ENCODE measurements at places on chromosomes 6 and 20.

DNA sequence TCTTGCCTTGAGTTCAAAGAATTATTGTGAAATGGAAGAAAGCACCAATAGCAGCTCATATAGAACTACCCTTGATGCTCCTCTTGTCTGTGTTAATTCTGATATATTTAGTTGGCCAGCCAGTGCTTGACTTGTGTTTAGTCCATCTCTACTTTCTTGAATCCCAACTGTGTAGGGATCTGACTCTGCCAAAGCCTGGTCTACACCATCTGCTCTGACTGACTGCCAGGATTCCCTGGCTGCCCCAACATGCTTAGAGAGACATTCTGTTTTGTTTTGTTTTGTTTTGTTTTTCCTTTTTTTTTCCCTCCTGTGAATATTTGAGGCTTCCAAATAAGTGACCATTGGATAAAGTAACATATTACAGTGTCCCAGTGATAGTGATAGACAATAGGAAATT lies 953.7 kb upstream of the MANEA start:
- no peak for DNase-seq

DNA sequence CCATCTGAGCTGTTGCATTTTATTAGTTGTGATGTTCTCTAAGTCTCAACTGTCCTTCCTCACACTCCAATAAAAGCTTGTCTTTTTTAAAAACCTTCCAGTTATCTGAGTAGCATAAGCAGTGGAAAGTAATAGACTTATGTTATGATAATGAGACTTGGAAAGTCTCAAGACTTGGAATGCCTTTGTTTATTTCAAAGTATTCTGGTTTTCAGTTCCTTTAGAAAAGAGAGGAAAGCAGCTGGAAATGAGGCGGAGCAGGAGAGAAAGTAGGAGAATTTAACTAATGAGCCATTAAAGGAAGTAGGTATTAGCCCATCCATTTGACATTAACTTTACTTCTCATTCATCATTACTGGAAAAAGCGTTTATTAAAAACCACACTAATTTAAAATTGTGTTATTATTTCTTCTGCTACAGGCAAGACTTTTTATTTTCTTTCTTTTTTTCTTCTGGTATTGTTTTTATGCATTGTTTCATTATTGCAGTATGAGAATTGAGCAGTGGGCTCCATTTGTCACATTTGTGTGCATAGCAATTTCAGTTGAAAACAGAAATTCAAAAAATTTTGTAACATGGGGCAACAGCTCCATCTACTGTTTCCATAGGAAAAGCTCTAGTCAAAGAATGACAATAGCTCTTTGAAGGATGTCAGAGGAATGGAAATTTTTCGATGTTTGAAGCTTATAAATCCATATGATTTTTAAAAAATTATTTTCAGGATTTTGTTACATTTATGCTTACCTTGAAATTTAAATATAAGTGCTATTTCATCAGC lies 194.8 kb downstream of the COL9A1 start:
- DNase-seq: peak; percentile 27

DNA sequence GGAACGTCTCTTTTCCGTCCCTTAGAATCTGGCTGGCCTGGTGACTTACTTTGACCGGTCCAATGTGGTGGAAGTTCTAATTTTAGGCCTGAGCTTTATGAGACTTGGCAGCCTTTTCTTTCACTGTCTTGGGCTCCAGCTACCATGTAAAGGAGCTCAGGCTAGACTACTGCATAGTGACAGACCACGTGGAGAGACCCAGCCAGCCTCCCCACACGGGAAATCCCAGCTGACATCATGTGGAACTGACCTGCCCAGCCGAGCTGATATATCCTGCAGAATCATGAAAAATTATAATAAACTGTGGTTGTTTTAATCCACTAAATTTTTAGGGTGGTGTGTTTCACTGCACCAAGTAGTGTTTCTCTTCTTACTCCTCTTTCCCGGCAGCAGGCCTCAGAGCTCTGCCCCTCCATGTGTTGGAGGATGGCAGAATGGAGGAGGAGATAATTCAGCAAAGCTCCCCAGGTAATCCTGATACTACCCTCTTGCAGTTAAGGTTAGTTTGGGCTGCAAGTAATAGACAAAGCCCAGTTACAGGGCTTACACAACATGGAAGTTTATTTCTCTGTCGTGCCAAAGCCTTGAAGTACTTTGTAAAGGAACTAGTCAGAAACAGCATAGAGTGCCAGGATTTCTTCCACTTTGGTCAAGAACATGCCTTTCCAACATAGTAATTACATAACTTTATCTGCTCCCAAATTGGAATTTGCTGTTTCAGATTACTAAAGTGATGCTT lies 87.5 kb downstream of the SH3BGRL2 start:
- no peak for DNase-seq

DNA sequence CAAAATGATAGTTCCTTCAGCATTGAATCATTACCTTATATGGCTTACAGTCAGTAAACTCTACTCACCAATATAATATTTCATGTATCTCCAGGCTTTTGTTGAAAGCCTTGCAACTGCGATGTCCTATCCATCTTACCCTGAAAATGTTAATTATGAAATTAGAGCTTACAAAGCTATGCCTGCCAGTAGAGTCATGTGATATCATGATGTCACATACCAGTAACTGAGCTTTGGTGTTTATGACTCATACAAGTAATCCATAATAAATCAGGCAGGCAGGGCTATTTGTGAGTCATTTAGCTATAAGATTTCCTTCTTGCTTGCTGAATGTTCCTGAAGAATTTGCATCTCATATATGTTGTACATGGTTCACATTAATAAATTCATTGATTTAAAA lies 44.9 kb upstream of the FAM83B start:
- no peak for DNase-seq

- DNase-seq: no peak
Measured at GRCh38 chr20:64104667-64105451, 2.5 kb downstream of the NPBWR2 start.

DNA sequence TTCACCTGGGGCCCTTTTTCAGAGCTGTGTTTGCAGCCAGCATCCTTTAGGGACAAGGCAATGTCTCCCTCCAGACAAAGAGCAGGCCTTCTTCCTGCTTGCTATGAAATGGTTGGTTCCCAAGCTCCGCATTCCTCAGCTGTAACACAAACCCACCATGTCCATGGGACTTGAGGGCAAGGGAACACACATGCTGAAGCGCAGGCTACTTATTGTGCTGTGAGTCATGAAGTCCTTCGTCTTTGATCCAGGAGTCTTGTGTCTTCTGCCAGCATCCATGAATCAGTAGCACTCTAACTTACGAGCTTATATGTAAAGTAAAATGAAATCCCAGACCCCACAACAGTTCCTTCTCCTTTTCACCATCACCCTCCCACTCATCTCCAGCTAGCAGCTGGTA lies 59.0 kb downstream of the ANKRD60 start:
- no peak for DNase-seq

- no peak for DNase-seq
Measured at GRCh38 chr20:59819496-59820203, 113.8 kb downstream of the SYCP2 start.

GRCh38 chr6:32947552-32948465 lies 5.1 kb downstream of the HLA-DMA start:
- DNase-seq: no peak

- no peak for DNase-seq
Measured at GRCh38 chr20:48282591-48283228, 497.4 kb upstream of the SULF2 start.

GRCh38 chr20:10927011-10927583 lies 253.3 kb upstream of the JAG1 start:
- DNase-seq: no peak

GRCh38 chr20:8909596-8909995 lies 159.3 kb upstream of the PLCB4 start:
- DNase-seq: no peak

DNA sequence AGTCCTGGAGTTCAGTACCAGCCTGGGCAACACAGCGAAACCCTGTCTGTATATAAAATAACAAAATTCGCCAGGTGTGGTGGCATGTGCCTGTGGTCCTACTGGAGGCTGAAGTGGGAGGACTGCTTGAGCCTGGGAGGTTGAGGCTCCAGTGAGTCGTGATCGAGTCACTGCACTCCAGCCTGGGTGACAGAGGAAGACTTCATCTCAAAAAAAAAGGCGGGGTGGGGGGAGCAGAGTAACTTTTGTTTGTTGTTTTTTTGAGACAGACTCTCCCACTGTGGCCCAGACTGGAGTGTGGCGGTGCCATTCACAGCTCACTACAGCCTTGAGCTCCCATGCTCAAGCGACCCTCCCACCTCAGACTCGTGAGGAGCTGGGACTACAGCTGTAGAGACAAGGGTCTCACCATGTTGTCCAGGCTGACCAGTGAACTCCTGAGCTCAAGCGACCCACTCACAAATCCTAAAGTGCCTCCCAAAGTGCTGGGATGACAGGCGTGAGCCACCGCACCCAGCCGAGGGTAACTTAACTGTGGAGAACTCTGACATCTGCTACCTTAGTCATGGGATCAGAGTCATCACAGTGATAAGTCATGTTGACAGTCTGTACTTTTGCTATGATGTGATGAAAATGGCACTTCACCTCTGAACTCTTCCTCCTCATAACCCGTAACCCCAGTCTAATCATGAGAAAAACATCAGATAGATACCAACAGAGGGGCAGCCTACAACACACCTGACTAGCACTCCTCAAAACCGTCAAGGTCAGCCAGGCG lies 16.5 kb downstream of the PEDS1 start:
- no peak for DNase-seq

GRCh38 chr6:146200176-146200575 lies 171.3 kb downstream of the GRM1 start:
- DNase-seq: no peak

Data from GM20000 (cell line).